Lower lobe of right lung (tissue), 2 donors: ENCODE measurements at places on chromosomes 6 and 20. TPM values are rescaled to one million over a fixed set of nuclear protein-coding genes. Genes with fewer than 3 reads are reported as not detected.
A peak's percentile ranks its signal among the peaks of the same experiment; 100 is the strongest.

GRCh38 chr6:75287424-75287823 lies 2.8 kb upstream of the TMEM30A start:
- no peak for DNase-seq
- no peak overlapping the region for H3K4me3 ChIP-seq
- H3K4me1 ChIP-seq: peaks cover 23% of the 10 kb centered on the region

GRCh38 chr6:114276783-114277182 lies 66.0 kb downstream of the HS3ST5 start:
- no peak overlapping the region for H3K4me3 ChIP-seq
- no peak for DNase-seq
- no peak overlapping the region for H3K27ac ChIP-seq
- H3K36me3 ChIP-seq: no peaks in the 10 kb centered on the region
- H3K27me3 ChIP-seq: no peaks in the 10 kb centered on the region

DNA sequence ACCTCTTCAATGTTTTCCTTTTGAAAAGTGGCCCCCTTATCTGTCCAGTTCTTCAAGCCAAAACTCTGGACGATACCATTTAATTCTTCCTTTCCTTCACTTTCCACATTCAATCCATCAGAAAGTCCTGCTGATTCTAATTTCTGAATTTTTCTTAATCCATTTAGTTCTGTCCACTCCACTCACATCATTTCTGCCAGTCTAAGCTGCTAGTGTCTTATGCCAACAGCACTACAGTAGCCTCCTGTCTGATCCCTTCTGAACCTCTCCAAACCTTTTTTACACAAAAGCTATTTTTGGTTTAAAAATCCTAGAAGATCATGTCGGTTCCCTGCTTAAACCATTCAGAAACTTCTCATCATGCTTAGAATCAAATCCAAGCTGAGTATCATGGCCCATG lies 24.5 kb upstream of the SNAP25 start:
- no peak for DNase-seq
- no peak overlapping the region for H3K4me3 ChIP-seq
- no peaks in the 10 kb centered on the region for H3K36me3 ChIP-seq
- no peaks in the 10 kb centered on the region for H3K4me1 ChIP-seq

Gene FOXC1
- total RNA-seq: 2.3 TPM

DNA sequence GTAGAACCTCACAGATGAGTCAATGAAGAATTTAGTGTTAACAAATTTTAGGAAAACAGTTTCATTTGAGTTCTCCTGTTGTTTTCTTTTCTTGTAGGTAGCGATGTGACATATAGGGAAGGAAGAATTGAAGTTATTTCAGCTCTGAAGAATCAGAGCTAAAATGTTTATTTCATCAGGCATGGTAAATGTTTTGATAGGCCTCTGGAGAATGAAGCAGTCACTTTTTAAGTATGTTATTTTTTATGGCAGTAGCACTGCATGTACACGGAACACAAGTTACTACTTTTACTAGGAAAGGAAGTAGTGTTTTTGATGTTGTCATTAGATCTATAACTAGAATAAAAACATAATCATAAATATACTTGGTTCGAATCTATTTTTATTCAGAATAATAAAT lies 1357.3 kb upstream of the CITED2 start:
- H3K4me3 ChIP-seq: no peak overlapping the region
- H3K27ac ChIP-seq: no peak overlapping the region
- no peaks in the 10 kb centered on the region for H3K36me3 ChIP-seq

DNA sequence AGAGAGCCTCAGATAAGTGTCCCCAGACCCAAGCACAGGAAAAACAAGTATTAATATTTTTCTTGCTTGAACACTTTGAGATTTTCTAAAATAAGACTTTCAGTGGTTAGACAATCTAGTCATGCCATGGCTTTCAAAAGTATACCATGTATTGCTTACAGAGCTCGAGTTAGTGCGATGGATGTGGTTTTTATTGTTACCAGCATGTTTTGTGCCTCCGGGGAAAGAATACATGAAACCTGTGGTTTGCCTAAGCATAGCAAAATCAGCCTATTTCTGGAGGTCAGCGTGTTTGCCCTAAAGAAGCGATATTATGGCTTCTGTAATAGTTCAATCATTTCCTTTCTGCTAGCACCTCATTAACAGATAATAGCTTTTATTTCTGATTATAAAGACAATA lies 21.6 kb downstream of the RIN2 start:
- H3K27me3 ChIP-seq: no peaks in the 10 kb centered on the region
- H3K27ac ChIP-seq: no peak overlapping the region
- peaks cover 53% of the 10 kb centered on the region for H3K4me1 ChIP-seq
- H3K4me3 ChIP-seq: no peak overlapping the region
- no peaks in the 10 kb centered on the region for H3K36me3 ChIP-seq

Gene BFSP1
- 2.4 TPM for total RNA-seq

- no peak overlapping the region for H3K4me3 ChIP-seq
- no peaks in the 10 kb centered on the region for H3K4me1 ChIP-seq
- no peaks in the 10 kb centered on the region for H3K27me3 ChIP-seq
- no peaks in the 10 kb centered on the region for H3K36me3 ChIP-seq
- DNase-seq: no peak
Observed at GRCh38 chr20:11035211-11035610, 361.4 kb upstream of the JAG1 start.

Gene FAM209B
- total RNA-seq: 0.59 TPM

DNA sequence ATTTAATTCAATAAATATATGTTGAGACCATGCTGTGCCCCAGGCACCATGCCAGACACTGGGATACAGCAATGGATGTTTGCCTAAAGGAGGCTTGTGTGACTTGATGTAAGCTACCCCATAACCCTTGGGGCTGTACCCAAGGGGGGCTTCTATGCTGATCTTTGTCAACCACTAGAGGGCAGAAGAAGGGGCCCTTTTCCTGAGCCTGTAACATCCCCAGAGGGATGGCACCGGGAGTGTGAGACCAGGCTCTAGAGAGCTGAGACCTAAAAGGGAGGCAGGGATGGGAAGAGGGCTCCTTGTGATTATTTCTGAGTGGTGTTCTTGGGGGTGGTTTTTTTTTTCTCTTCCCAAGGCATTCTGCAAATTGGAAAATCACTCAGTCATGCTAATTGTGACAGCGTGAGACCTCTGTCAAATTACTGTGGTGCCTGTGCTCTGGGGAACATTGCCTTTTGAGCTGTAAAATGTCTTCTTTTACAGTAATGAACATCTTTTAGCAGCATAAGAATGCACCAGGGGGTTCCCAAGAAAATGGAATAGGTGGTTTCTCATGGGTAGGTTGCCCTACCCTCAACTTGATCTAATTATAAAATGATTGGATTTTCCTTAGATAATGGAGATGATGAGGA lies 138.7 kb upstream of the SLC24A3 start:
- no peak overlapping the region for H3K4me3 ChIP-seq
- peaks cover 5% of the 10 kb centered on the region for H3K4me1 ChIP-seq
- H3K27ac ChIP-seq: no peak overlapping the region

GRCh38 chr6:118963003-118963402 lies 28.0 kb upstream of the MCM9 start:
- H3K36me3 ChIP-seq: peaks cover 2% of the 10 kb centered on the region
- no peaks in the 10 kb centered on the region for H3K27me3 ChIP-seq
- H3K4me1 ChIP-seq: no peaks in the 10 kb centered on the region
- H3K27ac ChIP-seq: no peak overlapping the region
- no peak for DNase-seq
- H3K4me3 ChIP-seq: no peak overlapping the region

Gene HLA-DQA2
- 68.0 TPM for total RNA-seq

DNA sequence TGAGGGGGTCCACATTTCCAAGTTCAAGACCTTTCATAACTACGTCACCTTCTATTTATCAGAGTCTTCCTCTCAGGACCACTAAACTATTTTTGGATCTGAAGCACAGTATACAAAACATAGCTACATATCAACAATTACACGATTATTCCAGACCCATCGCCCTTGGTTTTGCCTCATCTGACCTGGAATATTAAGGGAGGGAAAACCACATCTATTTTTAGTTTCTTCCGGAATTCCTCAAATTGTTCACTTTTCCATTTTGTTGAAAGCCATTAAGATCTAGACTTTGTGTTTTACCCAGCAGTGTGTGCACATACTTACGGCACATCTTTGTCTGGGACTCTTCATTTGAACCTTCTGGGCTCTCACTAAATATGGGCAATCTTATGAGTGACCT lies 12.0 kb upstream of the ADGRF5 start:
- peak overlapping the region; percentile 31 for H3K27ac ChIP-seq
- no peaks in the 10 kb centered on the region for H3K27me3 ChIP-seq
- no peaks in the 10 kb centered on the region for H3K36me3 ChIP-seq
- H3K4me3 ChIP-seq: no peak overlapping the region

- H3K27me3 ChIP-seq: no peaks in the 10 kb centered on the region
- no peaks in the 10 kb centered on the region for H3K36me3 ChIP-seq
- no peak for DNase-seq
- H3K4me1 ChIP-seq: no peaks in the 10 kb centered on the region
Observed at GRCh38 chr6:159525445-159526025, 167.5 kb downstream of the SOD2 start.

Gene MICB
- 13.8 TPM for total RNA-seq

- H3K27me3 ChIP-seq: peaks cover 19% of the 10 kb centered on the region
- no peak for DNase-seq
- H3K27ac ChIP-seq: no peak overlapping the region
- H3K4me3 ChIP-seq: no peak overlapping the region
Observed at GRCh38 chr6:24126586-24127192, 674 bp downstream of the NRSN1 start.

GRCh38 chr20:62922451-62922921 lies 3.8 kb downstream of the DIDO1 start:
- DNase-seq: peak; percentile 32
- H3K27ac ChIP-seq: peak overlapping the region; percentile 56
- H3K4me3 ChIP-seq: peak overlapping the region; percentile 6

Gene TMC2
- total RNA-seq: 0.92 TPM

GRCh38 chr6:158854214-158855101 lies 35.3 kb upstream of the EZR start:
- H3K27ac ChIP-seq: peak overlapping the region; percentile 87
- DNase-seq: no peak
- H3K4me3 ChIP-seq: no peak overlapping the region
- no peaks in the 10 kb centered on the region for H3K27me3 ChIP-seq
- H3K4me1 ChIP-seq: peaks cover 46% of the 10 kb centered on the region

DNA sequence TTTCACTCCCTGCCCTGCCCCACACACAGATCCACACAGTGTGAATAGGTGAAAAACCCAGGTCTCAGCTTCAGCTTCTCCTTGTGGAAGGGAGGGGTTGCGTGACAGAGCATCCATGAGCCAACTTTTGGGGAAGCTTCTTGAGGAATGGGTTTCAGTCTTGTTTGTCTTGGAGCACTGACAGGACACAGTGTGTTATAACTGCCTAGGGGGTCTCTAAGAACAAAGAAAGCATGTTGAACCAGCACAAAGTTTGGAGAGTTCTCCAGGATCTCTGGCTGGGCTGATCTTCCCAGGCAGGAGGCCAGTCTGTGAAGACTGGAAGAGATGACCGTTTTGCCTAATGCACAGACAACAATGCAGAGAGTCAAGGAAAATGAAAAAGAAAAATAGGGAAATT lies 164.5 kb downstream of the COL12A1 start:
- no peaks in the 10 kb centered on the region for H3K36me3 ChIP-seq
- H3K27me3 ChIP-seq: no peaks in the 10 kb centered on the region
- no peaks in the 10 kb centered on the region for H3K4me1 ChIP-seq
- DNase-seq: no peak

Gene BMP7
- 0.74 TPM for total RNA-seq

- DNase-seq: no peak
- no peaks in the 10 kb centered on the region for H3K27me3 ChIP-seq
- H3K4me1 ChIP-seq: peaks cover 52% of the 10 kb centered on the region
- H3K36me3 ChIP-seq: no peaks in the 10 kb centered on the region
- H3K4me3 ChIP-seq: peak overlapping the region; percentile 97
Observed at GRCh38 chr6:158645064-158646022, 800 bp upstream of the DYNLT1 start.

GRCh38 chr20:57048027-57048869 lies 218.2 kb downstream of the BMP7 start:
- peaks cover 21% of the 10 kb centered on the region for H3K27me3 ChIP-seq
- no peaks in the 10 kb centered on the region for H3K4me1 ChIP-seq
- H3K27ac ChIP-seq: no peak overlapping the region

DNA sequence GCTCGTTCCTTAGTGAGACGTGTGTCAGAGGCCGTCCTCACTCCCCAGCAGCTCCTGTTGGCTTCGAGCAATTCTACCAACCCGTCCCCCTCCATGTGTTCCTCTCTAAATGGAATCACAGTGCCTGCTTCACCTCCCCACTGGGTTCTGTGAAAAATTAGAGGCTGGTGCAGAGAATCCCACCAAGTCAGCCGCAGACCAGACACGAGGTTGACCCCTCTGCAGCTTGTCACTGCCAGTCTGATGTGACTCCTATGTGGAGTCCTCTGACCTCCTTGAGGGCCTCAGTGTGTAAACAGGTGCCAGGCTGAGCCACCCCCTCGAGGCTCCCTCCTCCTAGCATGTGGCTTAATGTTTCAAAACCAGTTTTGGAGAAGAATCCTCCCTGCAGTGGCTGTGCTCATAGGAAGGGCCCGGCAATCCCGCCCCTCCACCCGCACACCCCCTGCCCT lies 12.6 kb upstream of the IRF4 start:
- H3K27me3 ChIP-seq: peaks cover 22% of the 10 kb centered on the region
- no peak overlapping the region for H3K27ac ChIP-seq
- peaks cover 10% of the 10 kb centered on the region for H3K4me1 ChIP-seq
- H3K4me3 ChIP-seq: no peak overlapping the region
- H3K36me3 ChIP-seq: no peaks in the 10 kb centered on the region
- DNase-seq: no peak

DNA sequence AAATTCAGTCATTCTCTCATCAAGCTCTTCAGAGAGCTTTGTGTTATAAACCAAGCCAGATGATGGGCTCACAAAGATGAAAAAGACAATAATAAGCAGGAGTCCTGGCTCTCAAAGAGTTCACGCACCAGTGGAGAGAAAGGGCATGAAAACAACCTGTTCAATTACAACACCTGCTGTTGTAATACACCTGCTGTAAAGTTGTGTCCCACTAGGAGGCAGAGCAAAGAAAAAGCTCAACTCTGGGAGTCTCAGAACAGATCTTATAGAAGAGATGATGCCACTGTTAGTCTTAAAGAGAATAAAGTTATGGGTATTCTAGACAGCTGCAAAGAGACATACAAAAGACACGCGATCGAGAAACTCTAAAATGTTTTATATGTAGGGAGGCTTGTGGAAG lies 100.6 kb downstream of the DCDC2 start:
- DNase-seq: no peak
- H3K27ac ChIP-seq: no peak overlapping the region
- no peaks in the 10 kb centered on the region for H3K4me1 ChIP-seq
- no peak overlapping the region for H3K4me3 ChIP-seq

Gene GSTA2
- 4.8 TPM for total RNA-seq
